ENCODE measurements at places on chromosomes 3 and 15.

DNA sequence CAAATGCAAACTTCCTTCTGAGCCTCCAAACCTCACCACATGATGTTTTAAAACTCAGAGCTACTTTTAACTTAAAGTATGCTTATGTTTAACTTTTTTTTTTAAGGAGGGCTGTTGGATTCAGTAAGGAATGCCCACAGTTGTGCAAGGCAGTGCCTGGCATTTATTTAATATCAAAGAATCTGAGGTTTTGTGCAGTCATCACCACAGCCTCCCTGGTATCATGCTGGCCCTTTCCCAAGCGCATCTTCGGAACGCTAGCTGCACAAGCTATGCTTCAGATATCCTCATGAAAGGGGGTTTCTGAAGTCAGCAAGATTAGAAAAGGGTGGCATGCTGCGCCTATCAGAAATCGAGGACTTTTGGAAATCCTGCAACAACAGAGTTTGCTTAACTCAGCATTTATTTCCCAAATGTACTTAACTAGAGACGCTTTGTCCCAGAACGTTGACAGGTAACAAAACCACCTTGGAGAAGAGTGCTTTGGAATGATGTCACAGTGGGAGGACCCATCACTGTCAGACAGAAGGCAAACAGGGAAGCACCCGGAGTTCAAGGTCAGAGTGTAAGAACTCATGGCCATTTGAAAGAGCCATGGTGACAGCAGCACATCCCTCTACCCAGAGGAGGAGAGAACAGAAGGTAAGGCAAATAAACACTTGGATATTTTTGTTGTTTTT lies 120.2 kb upstream of the IGF1R start:
- no peak for DNase-seq

GRCh38 chr3:138578961-138579574 lies 15.0 kb downstream of the CEP70 start:
- DNase-seq: no peak

GRCh38 chr3:49469037-49469935 lies 781 bp upstream of the DAG1 start:
- no peak for DNase-seq

- DNase-seq: no peak
These were observed 62.5 kb downstream of the LRRC49 start for GRCh38 chr15:70955151-70955550.

DNA sequence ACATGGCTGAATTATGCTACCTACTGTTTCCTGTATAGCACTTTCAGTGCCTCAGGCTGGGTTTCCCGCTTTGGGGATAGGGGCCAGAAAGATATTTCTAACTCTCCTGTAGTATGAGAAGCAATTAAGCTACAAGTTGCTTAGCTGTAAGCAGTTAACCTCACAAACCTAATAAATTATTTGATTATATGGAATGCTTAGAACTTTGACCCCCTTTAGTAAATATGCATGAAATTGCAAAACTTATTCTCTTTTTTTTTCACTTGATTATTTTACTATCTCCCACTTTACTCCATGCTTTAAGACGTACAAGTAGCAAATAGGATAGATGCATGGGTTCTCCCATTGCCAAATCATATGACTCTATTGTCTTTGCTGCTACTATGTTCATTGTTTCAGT lies 27.5 kb upstream of the CHMP2B start:
- no peak for DNase-seq

DNA sequence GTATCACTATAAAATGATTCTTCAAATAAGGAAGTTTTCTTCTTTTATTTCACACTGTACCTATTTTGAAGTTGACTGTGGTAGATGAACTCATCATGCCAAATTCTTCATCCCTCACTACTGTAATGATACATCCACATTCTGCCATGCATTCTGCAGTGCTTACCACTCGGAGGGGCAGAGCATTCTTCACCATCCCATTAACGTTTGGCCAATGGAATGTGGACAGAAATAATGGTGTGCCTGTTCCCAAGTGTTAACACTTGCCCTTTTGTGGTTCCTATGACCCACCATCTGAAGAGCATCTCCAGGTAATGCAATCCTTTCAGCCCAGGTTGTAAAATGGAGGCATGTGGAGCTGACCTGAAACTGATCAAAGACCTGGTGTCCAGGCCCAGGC lies 18.6 kb downstream of the GOLIM4 start:
- DNase-seq: no peak
